Iris pigment epithelial cell (primary cell): ENCODE measurements at places on chromosomes 11 and 22.

GRCh38 chr11:45745065-45745811 is 59.7 kb upstream of the SLC35C1 start:
- DNase-seq, result peak; percentile 18

DNA sequence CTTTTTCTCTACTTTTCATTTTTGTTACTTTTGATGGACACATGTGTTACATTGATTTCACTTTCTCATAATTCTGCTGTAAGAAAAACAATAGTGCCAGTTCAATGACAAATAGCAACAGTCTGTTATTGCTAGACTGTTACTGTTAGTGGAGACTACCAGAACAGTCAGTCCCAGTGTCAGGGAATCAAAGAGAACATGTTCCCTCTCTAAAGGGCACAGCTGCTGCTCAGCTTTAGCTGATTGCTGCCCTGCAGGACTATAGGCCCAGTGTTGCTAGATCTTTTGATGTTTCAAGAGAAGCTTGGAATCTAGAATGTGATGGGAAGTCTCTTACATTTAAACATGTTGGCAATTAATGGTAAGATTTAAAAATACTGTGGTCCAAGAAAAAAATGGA is 3.4 kb downstream of the BIRC3 start:
- DNase-seq, result no peak

DNA sequence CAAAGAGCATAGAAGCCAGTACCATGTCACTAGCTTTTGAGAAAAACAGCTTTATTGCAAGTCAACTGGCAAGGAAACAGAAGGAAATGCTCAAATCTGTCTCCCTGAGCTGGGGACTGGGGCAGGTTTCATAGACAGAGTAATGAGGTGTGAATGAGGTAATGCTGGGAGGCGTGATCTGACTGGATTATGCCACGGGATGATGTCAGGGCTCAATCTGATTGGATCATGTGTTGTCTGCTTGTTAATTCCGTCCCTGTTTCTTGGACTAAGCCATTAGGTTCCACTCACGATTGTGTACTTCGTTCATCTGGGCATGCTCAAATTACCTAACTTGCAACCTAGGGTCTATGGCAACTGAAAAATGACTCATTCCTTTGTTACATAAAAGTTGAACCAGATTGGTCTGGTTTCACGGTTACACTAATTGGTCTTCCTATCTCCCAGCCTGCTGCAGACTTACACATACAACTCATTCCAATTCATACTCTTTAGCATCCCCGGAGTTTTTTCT is 20.2 kb upstream of the OR10A5 start:
- DNase-seq, result no peak

- peak; percentile 29 for DNase-seq
Observed at GRCh38 chr22:50186761-50187523, 1.2 kb downstream of the TRABD start.

- no peak for DNase-seq
Observed at GRCh38 chr11:70491696-70492472, 93.6 kb downstream of the CTTN start.

DNA sequence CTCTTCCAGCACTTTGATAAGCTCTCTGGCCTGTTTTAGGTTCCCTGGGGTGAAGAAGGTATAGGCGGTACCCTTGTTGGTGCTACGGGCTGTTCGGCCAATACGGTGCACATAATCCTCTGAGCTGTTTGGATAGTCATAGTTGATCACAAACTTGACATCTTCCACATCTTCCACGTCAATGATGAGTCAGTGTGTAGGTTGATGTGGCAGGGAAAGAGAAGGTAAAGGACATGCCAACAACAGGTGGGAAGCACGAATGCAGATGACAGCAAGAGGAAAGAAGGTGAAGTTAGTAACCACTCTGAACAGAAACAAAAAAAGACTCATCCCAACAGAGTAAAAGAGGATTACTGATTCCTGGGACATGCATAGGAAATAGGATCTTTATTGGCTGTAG is 18.2 kb downstream of the DDX17 start:
- DNase-seq, result no peak

- no peak for DNase-seq
Observed at GRCh38 chr22:20191803-20192202, 40.9 kb upstream of the CCDC188 start.

GRCh38 chr22:20749453-20749852 is 24.5 kb upstream of the SERPIND1 start:
- no peak for DNase-seq

DNA sequence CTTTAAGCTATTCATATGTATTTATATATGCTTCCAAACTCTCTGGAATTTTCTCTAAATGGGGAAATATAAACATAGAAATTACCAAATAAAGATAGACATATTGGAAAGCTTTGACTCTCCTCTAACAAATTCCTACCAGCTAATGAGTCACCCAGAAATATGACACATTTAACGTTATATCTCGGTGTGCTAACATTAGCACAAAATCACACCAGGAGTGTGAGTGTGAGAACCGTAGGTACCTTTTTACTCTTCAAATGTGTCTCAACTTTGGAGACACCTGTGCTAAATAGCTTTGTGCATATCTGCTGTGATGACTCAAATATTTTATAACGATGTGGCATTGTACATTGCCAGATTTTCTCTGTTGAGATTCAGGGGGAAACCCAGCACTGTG is 714.4 kb downstream of the METTL15 start:
- DNase-seq, result peak; percentile 54

GRCh38 chr22:37674951-37675929 is at the start of gene LGALS1:
Gene LGALS1 (plus strand): TSS chr22:37675636. CDS start chr22:37675703, 67 bp downstream.
- DNase-seq, result peak; percentile 97

GRCh38 chr11:126079621-126080124 is 17.0 kb upstream of the CDON start:
- no peak for DNase-seq

DNA sequence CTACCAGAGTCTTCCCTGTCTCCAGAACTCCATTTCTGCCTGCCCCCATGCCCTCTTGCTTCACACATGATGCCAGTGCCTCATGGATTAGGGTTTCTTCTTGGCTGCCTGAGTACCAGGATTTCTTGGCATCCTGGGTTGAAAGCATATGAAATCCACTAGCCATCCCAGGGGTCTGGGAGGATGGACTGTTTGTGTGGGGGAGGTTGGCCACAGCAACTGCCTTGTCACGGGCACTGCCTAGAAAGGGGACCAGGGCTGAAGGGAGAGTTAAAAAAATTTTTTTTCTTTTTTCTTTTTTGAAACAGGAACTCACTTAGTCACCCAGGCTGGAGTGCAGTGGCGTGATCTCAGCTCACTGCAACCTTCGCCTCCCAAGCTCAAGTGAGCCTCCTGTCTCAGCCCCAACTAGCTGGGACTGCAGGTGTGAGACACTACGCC is 4.2 kb downstream of the USP35 start:
- DNase-seq, result no peak

- DNase-seq, result no peak
Observed at GRCh38 chr11:117914398-117914761, 14.8 kb downstream of the TMPRSS13 start.

GRCh38 chr22:42549331-42550060 is 4.3 kb upstream of the SERHL2 start:
- no peak for DNase-seq

DNA sequence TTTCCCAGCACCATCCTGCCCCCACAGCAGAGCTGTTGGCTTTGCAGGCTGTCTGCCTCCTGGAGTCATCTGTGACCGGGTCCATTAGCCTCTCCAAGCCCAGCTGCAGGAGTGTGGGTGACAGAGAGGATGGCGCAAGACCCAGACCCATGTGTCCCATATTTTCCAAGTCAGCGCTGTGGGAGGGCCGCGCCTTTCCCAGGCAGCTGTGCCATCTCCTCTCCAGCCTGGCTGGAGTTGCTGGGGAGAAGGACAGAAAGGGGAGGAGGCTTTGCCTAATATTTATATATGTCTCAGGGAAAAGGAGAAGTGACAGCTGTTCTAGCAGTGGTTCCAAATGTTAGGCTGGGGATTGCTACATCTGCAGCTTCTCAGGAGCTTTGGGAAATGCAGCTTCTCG is 15.7 kb downstream of the DTX4 start:
- DNase-seq, result no peak

- DNase-seq, result peak; percentile 92
Observed at GRCh38 chr22:40588726-40589125, 47.8 kb downstream of the MRTFA start.
